ENCODE measurements at places on chromosomes 2 and 18.

GRCh38 chr2:45884126-45884525 is 232.7 kb downstream of the PRKCE start:
- DNase-seq: no peak

DNA sequence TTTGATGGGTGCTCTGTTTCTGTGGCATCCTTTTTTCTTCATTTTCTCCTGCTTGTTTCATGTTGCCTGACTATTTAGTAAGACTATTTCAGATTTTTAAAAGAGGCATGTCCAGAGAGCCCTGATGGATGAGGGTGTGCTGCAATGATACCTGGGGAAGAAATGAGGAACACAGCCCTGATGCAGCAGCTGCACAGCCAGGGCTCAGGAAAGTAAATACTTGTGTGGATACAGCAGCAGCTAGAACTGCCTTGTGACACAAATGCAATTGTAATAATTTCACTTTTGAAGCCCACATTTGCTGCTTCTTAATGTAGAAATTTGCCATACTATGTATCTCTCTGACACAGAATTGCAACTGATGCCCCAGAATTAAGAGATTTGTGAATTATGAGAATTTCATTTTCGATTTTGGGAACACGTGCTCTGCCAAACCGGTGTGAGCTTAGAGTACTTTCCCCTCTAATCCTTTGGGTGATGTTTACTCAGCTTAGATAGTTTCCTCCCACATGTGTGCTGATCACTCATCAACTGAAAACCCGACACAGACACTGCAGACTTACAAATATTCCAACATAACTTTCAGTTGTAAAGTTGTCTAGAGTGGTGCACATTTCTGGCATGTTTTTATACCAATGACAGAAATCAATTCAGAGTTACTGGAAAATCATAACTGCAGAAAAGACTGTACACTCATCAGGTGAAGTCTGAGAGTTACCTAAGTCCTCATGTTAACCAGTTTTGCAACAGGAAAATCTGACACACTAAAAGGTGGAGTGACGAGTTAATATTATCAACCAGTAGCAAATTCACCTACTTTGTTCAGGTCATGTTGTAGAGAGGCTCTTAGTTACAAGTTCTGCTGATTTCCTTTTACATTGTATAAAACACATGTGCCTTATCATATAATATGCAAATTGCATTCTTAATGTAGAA is 383.4 kb downstream of the CBLN2 start:
- no peak for DNase-seq

DNA sequence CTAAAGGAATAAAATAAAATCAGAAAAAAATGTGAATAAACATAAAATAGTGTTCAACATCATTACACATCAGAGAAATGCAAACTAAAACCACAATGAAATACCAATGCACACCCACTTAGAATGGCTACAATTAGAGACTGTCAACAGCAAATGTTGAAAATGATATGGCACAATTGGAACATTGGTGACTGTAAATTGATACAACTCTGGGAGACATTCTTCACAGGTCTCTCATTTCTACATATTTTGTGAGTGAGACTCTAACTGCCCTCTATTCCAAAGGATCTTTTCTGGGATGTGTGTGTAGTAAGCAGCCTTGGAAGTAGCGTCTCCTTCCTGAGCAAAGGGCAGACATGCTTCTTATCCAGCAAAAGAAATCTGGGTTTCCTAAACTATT is 323.0 kb downstream of the FBXO15 start:
- DNase-seq: no peak

DNA sequence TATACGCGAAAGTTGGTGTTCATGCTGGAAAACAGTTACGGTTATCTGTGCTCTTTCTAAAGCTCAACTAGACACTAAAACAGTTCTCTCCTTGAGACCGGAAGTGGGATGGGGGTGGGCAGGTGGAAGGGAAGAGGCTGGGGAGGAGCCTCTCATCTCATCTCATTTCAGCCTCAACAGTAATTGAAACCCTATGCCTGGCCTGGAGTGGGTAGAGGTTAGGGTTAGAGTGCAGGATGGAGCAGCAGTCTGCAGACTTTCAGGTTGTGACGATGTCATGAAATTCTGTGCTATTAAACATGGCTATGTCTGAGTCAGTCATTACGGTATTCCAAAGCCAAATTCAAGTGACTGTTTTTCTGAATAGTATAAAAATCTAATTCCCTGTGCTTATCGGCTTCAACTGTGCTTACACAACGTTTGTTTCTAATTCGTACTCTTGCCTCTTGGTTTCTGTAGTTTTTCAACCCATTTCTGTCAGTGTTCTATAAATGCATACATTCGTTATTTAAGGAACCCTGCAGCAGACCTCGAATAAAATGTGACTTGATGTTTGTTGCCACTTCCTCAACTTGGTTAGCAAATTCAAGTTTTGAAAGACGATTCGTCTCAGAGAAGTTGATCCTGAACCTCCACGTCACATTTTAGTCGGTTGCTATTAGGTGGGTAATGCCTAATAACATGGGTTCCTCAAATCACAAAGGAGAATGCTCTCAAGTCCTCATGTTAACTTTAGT is 75.8 kb upstream of the TCF7L1 start:
- DNase-seq: no peak

DNA sequence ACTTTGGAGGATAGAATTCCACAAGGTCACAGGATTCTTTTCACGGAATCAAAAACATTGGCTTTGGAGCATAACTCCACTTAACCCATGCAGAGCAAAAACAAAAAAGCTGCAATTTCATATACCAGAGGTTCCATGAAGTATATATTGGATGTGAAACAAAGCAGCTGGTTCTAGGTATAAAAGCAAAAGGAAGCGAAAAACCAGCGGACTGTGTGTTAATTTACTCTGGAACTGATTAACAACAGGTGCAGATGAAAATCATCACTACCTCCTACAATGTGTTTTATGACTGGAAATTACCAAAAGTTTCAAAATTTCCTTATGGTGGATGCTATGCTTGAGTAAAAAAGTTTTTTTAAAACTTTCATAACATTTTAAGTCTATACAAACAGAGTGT is 54.4 kb upstream of the LINC00305 start:
- DNase-seq: no peak

Data from iPS DF 19.7 (cell line).